ENCODE measurements at places on chromosomes 16 and 17.
A peak's percentile ranks its signal among the peaks of the same experiment; 100 is the strongest.

- no peak for DNase-seq
These were observed 34.7 kb upstream of the BRD7 start for GRCh38 chr16:50403491-50403890.

DNA sequence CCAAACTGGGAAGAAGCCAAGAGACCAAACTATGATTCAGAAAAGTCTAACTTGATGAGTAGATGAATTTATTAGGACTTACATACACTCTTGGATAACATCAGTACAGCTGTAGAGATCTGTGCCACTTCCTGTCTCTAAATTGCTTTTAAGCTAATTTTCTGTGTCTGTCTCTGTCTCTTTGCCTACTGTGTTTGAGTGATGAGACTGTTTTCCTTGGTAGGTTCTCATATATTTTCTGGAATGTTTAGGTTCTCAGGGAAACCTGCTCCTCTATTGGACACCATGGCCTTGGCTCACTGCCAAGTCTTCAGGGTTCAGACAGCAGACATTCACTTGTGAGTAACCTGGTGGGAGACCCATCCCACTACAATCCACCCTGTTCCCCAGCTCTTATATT lies 103.5 kb upstream of the KIF2B start:
- no peak for DNase-seq

GRCh38 chr17:31609996-31610910 lies 218.8 kb downstream of the RAB11FIP4 start:
- no peak for DNase-seq

DNA sequence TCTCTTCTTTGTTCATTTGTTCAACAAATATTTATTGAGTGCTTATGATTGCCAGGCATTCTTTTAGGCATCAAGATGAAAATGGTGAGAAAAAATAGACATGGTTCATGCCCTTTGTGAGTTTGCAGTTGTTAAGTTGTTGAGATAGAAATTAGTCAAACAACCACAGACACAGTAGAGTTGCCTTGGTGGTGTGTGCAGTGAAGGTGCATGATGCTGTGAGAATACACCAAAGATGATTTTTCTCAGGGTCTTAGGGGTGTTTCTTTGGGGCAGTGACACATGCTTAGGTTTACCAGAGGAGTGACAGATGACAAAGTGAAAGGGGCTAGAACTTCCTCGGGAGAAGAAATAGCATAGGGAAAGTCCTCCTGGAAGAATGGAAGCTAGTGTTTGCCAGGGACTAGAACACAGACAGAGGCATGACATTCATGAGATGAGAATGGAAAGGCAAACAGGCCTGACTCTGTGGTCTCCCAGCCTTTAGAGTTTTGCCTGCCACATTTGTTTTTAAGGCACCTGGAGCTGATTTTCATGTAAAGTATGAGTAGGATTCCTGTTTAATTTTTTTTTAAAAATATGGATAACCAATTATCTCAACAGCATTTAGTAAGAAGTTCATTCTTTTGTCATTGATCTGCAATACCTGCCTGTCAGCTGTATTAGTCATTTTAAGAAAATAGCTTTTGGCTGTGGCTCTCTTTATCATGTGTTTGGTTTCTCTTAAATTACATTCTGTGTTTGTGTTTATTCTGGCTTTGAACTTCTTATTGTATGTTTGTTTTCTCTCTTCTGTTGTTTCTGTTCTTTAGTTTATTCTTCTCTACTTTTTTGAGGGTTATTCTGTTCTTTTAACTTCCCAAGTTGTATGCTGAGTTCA lies 36.6 kb downstream of the CYLD start:
- no peak for DNase-seq

DNA sequence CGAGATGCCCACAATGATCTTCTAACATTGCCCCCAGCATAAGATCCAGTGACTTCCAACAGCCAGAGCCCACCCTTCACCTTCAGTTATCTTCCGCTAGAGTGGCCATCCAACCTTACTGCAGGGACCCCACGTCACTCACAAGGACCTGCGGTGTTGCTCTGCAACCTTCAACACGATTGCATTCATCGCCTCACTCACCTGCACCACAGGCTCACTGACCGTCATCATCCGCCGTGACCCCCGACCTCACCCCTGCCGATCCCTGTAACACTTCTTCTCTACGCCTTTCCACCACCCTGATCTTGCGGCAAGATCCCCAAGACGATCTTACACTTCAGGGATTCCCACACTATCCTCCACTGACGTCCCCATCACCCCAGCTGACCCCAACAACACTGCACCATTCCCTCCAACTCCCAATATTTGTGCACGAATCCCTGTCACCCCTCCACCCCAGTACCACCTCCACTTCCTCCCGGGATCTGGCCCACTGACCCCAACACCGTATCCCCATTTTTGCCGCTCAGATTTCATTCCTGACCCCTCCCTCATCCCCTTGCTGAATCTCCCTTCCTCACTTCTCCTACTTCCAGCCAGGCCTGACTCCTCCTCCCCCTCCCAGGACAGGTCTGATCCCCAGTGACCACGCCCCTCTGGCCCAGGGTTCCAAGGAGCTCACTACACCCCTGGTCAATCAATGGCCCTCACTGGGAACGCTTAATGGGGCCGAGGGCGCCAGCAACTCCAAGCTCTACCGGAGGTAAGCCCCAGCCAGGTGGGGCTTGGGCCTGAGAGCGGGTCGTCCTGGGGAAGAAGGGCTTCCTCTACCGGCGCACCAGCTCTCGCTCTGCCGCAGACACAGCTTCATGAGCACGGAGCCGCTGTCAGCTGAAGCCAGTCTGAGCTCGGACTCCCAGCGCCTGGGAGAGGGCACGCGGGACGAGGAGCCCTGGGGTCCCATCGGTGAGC lies 7.6 kb downstream of the RUNDC3A start:
- DNase-seq = no peak

DNA sequence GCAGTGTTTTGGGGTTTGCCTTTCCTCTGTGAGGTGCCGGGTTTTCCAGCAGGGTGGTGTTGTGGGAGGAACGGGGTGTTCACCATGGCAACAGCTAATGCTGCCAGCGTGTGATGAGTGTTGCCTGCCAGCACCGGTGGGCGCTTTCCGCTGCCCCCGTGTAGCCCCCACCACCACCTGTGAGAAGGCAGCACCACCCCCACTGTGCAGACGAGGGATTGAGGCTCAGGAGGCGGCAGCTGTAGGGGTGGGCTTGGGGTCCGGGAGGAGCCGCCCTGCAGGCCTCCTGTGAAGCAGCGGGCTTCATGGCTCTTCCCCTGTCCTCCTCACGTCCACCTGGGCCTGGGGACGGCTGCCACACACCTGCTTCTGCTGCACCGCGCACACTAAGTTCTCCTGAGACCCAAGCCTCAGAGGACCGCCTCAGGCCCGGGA lies 5.2 kb downstream of the RAB40C start:
- DNase-seq = no peak

- DNase-seq = no peak
These were observed 259.0 kb downstream of the IRX3 start for GRCh38 chr16:54027558-54027957.

DNA sequence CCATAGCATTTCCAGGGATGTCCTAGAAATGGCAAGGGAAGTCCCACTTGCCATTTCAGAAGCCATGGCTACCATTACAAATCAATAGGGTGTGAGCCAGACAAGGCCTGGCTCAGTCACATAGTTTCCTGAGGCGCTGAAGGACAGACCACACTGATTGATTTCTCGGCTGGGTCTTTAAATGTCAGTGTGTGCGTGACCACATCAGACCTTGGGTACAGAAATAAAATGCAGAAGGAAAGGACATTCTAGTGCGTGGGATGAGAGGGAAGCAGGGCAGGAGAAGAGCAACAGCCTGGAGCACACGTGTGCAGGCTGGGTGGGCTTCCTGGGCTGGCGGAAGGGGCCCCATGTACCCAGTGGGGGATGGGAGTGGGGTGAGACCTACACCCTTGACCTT lies 58.7 kb upstream of the LYRM9 start:
- no peak for DNase-seq

GRCh38 chr17:82030470-82031302 lies 792 bp upstream of the RAC3 start:
- peak; percentile 54 for DNase-seq

- DNase-seq = no peak
These were observed 20.7 kb downstream of the UBN1 start for GRCh38 chr16:4868026-4868425.

DNA sequence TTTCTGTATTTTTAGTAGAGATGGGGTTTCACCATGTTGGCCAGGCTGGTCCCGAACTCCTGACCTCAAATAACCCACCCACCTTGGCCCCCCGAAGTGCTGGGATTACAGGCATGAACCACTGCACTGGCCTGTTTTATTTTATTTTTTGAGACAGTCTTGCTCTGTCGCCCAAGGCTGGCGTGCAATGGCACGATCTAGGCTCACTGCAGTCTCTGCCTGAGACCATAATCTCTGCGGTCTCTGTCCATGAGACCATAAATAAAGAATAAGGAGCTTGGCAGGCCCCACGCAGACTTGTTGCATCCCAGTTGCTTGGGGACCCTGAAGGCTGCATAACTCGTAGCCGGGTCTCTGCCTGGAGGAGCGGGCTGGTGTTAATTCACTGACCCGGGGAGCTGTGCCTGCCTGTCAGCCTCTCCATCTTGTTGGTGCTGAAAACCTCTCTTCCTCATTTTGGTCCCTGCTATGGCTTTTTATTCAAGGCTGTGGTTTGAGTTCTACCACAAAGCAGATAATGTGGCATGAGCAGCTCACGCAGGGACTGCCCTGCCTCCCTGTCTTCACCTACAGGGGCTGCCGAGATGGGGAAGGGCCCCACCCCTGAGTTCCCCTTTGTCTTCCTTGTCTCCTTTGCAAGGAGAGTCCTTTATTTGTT lies 82.1 kb downstream of the MSI2 start:
- no peak for DNase-seq

GRCh38 chr16:87366288-87366687 lies 17.3 kb downstream of the FBXO31 start:
- DNase-seq = no peak

DNA sequence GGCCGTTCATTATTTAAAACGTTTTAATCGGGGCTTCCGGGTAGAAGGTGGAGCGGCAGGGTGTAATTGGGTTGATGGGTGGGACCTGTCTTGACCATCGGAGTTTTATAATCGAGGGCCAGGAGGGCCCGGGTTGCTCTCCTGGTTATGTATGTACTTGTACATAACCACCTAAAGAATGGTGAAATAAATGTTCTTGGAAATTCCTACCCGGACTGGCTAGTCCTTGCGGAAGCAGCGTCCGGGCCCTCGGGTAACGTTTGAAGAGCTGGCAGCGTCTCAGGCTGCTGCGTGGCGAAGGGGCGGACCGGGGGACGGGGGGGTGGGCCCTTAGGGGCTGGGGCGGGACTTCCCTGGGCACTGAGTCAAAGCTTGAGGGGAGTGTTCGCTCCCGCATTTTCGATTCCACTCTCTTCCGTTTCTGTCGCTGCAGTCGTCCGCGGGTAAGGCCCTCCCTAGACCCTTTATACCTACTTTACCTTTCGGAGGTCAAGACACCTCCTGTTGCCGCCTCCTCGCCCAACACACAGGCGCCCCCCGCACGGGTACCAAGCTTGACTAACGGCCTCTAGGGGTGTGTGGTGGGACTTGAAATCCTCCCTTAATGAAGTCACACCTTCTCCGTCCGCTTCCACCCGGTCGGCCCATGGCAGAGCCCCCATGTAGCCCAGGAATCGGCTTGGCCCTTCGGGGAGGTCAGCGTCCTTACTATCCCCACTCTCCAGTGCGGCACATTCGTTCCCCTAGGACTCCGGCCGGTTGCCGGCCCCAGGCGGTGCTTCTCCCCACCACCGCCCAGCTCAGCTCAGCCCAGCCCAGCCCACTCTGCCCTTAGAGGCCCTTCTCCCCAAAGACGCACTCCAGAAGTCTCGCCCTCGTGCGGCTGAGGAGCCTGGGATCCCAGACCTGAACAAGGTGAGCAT lies at the start of gene TMEM106A:
TMEM106A (plus strand) TSS at position 396 of the 923 bp plus-strand sequence. CDS start 1,167 bp downstream, outside the sequence.
- peak; percentile 69 for DNase-seq

- DNase-seq = no peak
These were observed 7.1 kb downstream of the ASB16 start for GRCh38 chr17:44177640-44178039.

DNA sequence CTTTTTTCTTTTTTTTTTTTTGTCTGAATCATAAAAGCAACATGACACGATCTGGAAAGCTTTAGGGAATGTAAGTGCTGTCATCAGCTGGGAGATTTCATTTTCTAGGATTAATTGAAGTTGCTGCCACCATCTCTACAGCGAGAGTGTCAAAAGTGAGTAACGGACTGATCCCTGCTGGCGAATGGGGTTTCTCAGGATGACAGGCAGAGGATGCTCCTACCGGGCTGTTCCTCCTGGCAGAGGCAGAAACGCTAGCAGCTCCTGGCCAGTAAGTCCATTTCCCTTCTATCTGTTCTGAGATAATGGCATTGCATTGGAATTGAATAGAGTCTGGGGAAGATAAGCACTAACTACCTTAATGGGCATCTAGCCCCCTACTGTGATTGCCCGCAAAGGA lies 80.5 kb upstream of the KIFC3 start:
- no peak for DNase-seq

DNA sequence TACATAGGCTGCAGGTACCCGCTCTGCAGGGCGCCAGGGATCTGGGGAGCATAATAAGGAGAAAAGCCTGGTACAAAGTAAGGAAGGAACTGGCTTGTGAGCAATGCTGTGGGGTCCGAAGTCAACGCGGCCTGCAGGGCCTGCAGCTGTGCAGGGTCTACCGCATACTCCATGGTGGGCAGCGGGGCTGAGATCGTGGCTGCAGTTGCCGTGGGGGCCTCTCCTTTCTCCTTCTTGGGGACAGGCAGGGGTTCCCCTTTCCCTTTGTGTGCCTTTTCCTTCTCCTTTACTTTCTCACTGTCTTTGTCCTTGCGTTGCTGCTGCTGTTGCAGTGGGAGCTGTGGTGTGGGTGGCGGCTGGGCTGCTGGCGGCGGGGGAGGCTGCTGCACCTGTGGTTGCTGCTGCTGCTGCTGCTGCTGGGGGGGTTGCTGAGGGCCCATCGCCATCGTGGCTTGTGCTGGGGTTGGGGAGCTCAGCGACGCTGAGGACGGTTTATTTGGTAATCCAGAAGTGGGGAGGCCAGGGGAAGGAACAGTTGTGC lies 259.6 kb downstream of the ZFHX3 start:
- no peak for DNase-seq

DNA sequence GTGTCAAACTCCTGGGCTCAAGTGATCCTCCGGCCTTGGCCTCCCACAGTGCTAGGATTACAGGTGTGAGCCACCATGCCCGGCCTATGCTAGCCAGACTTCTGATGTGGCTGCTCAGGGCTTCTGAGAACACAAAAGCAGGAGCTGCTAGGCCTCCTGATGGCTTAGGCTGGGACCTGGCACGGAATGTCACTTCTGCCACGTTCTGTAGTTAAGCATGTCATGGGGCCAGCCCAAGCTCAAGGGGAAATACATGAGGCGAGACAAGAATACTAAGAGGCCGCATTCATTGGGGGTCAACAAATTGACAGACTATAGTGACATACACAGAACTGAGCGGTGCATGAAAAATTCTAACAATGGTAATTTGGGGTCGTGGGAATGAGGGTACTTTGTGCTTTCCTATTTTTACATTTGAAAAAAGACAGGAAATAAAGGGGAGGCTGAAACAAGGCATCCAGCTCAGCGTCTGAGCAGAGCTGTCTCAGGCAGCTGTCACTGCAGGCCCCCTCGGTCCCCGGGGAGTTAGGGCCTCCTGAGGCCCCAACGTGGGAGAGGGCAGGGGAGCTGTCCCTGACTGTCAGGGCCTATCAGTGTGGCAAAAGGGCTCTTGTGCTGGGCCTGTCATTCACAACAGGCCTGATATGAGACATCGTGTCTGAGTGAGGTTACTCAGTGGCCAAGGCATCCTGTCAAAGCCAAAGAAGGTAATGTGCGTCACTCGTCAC lies 26.4 kb downstream of the CFAP20 start:
- no peak for DNase-seq
